MCF 10A (cell line): ENCODE measurements at places on chromosomes 1 and 21.

- no peak for DNase-seq
These were observed 177.1 kb upstream of the EDN2 start for GRCh38 chr1:41661428-41662060.

DNA sequence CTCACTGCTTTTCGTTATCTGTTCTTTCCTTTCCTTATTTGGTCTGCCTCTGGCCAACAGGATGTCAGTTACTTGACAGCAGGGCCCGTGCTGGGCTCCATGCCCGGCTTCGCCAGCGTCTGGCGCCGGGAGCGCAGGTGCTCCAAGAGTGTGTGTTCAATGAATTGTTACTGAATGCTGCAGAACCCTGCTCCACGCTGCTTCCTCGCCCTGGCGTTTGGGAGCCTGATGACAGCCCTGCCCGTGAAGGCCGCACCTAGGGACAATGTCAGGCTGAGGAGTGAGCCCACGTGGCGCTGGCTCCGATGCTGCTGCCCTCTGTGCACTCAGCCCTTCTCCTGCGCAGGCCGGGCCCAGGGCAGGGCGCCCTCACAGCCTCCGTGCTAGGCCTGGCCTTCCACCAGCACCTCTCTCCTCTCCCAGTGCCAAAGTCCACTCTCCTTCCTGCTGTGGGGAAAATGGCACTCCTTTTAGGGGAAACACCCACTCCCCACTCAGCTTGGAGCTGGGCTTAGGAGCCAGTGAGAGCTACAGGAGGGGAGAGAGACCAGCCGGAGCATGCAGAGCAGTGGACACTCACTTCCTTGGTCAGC is 51.4 kb downstream of the ACBD3 start:
- DNase-seq = no peak

DNA sequence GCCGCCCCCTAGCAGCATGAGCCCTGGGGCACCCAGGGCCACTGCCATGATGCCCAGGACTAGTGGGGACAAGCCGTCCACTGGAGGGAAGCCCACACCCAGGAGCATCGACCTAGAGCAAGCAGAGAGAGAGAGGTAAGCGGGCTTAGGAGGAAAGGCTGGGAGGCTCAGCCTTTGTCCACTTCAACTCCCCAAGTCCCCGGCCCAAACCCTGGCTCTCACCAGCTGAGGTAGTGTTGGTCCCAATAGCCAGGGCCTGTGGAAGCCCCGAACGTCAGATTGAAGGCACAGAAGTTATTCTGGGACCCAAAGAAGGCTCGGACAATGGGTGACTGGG is 2.4 kb downstream of the GLMP start:
- DNase-seq = no peak

- no peak for DNase-seq
These were observed 29.7 kb downstream of the OPTC start for GRCh38 chr1:203523667-203524066.

- DNase-seq = no peak
These were observed 52.3 kb downstream of the OPTC start for GRCh38 chr1:203546274-203546673.

GRCh38 chr1:109994654-109995053 is 10.1 kb downstream of the AHCYL1 start:
- DNase-seq = no peak

DNA sequence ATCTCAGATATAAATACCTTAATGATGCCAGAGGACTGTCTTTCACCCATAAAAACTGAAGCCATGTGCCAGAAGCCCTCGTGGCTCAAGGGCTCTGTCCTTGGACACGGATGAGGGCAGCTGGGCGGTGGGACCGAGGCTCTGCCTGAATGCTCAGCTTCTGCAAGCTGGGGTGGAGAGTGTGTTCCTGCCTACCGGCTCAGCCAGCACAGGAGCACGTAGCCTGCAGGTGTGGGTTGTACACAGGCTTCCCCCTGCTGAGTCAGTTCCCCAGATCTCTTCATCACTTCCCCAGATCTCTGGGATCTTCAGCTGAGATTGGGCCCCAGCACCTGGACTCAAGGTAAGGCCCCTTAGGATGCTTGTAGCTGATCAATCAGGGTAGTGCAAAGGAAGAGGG is 15.4 kb downstream of the KCNJ15 start:
- DNase-seq = no peak

GRCh38 chr1:33329600-33330305 is 8.9 kb upstream of the A3GALT2 start:
- DNase-seq = no peak

GRCh38 chr1:183223467-183223866 is 37.4 kb downstream of the LAMC2 start:
- no peak for DNase-seq

GRCh38 chr1:170789063-170789462 is 125.1 kb downstream of the PRRX1 start:
- DNase-seq = no peak

GRCh38 chr21:39620856-39621255 is 8.1 kb downstream of the B3GALT5 start:
- no peak for DNase-seq

DNA sequence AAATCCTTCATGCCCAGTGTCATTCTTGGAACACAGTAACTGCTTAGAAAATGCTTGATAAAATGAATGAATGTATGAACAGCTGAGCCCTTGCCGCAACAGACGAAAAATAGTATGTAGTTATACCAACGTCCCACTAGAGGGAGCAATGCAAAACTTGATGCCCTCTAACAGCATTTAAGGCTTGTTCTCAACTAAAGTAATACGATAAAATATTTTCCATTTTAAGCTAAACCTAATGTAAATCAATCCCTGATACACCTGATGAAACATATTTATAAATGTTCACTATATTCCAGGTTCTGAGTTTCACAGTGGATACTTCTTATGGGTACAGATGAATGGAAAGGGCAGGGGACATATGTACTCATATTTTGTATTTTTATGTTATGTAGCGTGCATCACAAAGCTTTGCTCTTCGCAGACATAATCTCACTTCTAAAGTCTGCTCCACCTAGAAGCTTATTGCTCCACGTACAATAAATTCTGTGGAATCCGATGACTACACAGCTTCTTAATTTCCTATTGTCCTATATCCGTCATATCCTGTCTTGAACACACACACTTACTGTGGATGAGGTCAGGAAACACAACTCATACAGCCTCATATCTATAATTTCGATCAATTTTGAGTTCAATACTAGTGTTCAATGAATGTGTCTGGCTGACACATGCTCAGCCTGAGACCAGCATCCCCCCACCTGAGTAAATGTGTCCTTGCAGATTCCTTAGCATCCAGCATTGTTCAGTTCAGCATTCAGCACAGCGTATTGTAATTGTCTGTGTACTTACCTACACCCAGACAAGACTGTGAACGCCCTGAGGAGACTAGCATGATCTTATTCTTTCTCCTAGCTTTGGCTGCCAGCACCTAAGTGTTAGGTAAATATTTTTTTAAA is 4.4 kb upstream of the UTP25 start:
- DNase-seq = peak; percentile 89

- DNase-seq = no peak
These were observed 30.1 kb downstream of the NFASC start for GRCh38 chr1:204900721-204901120.

DNA sequence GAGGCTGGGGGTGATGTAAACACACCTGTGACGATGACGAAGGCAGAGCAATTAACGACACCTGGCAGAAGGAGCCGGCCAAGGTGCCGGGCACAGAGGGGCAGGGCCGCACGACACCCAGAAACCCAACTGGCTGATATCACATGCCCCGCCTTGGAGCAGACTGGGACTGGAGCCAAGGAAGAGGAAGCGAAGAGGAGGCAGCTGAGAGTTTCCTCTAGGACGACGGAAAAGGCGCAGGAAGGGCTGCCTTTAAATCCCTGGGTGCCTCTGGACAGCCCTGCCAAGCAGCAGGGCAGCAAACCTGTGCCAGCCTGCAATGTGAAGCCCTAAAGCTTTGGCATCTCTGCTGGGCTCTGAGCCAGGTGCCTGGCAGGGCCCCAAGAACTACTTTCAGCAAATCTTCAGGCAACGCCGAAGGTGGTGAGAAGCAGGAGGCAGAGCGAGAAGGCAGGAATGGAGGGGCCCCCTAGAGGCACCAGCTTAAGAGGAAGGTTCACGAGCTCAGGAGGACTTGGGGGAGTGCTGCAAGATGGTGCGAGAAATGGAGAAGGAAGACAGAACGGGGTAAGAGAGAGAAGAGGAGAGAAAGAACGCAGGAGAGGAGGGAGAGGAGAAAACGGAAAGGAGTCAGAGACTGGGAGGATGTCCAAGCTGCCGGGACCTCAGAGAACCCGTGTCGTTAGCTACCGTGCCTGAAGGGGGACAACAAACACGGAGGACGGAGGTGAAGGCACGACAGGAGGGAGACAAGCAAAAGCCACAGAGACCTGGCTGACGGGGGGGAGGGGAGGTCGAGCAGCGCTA is 25.3 kb upstream of the PEF1 start:
- DNase-seq = peak; percentile 97

- peak; percentile 86 for DNase-seq
These were observed 45.5 kb upstream of the ECE1 start for GRCh38 chr1:21335750-21336224.

- no peak for DNase-seq
These were observed 73.7 kb downstream of the PDE4B start for GRCh38 chr1:65866439-65866838.

GRCh38 chr21:15534450-15534886 is 195.3 kb upstream of the USP25 start:
- no peak for DNase-seq

GRCh38 chr1:33228935-33229487 is 27.3 kb upstream of the ZNF362 start:
- DNase-seq = peak; percentile 91

GRCh38 chr1:244012202-244012601 is 38.9 kb upstream of the ZBTB18 start:
- DNase-seq = peak; percentile 89

DNA sequence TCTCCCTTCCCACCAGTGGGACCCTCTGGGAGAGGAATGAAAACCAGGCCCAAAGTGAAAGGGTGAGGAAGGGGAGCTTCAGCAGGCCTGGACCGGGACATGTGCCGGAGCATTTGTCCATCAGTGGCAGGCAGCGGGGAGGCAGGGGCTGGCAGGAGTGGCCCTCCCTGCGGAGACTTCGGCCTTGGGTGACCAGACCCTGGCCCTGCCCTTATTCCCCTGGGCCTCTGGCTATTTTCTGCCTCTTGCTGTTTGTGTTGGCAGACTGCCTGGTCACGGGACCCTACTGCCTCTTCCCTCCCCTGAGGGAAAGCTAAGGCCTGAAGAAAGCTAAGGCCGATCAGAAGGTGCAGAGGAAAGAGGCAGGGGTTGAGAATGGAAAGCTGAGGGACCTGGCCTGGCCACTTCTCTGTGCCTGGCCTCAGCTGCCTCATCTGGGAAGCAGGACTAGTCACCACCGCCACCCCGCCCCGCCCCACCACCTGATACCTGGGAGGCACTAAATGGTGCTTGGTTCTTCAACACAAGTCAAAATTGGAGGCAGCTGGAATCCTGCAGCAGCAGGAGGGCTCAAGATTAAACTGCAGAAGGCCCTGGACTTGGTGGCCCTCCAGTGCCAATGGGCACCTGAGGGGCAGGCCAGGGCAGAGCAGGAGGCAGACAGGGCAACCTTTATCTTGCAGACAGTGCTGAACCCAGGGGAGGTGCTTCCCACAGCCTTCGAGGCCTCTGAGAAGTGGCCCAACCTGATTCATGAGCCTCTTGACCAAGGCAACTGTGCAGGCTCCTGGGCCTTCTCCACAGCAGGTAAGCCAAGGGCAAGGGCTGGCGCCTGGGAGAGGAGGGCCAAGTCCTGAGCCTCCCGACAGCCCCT is 7.9 kb downstream of the TINAGL1 start:
- DNase-seq = peak; percentile 52

DNA sequence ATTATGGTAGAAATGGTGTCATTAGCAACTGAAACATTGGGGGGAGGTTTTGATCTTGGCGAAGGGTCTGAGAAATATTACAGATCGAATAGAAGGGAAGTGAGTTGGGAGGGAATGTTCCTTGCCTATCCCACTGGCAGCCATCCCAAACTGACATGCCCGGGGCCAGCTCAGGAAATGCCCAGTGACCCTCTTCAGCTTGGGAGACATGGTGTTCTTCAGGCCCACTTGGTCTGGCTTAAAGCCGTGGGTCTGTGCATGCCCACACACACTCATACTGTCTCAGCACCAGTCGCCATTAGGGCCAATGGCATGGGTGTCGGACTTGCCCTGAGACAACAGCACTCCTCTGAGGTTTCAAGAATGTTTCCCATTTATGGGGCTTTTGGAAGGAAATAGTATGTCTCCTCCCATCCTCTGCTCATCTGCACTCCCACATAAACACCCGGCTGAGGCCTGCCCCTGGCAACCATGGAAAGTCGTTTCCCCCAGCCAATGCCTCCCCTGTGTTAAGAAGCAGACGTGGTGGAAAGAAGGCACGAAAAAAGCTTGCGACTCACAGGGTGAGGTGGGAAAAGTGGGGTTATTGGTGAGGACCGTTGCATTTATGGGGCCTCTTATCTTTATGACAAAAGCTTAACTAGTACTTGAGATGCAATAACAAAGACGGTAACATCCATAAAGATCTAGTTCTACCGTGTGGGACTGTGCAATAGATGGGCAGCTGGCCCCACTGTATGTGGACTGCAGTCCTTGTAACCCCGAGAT is 2.0 kb downstream of the RNF186 start:
- no peak for DNase-seq

GRCh38 chr21:42041246-42041645 is 29.9 kb upstream of the UMODL1 start:
- DNase-seq = no peak

DNA sequence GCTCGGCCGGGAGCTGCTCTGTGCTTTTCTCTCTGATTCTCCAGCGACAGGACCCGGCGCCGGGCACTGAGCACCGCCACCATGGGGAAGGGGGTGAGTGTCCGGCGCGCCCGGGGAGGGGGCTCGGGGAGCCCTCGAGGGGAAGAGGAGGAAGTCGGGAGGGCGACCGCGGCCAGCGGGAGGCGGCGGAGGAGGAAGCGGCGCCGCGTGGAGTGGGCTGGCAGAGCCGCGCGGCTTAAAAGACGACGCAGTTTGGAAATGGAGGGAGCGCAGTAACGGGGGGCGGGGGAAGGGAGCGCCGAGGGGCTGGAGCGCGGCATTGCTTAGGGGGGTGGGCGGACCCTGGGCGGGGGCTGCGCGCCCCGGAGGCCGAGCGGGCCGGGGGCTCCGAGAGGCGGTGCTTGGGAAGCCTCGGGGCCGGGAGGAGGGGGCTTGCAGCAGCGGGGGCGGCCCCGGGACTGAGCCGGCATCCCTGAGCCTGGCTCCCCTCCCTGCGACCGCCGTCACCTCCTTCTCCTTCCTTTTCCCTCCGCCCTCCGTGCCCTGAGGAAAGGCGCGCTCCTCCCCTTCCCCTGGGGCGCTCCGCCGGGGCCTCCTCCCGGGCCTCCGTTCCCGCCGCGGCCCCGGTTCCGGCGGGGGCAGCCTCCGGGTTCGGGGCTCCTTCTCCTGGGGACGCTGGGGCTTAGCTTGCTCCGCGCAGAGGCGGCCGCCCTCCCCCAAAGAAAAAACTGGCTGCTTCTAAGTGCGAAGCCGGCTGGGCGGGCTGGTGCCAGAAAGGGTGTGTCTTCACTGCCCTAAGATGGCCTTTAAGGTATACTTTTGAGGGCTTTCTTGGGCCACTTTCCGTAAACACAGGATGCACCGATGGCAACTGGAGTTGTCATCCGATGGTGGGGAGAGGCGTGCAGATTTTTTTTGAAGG is 648 bp downstream of the ATP1A1 start:
- peak; percentile 67 for DNase-seq

GRCh38 chr21:26177187-26177586 is 6.6 kb upstream of the APP start:
- DNase-seq = no peak

GRCh38 chr1:151741516-151741915 is 20.2 kb downstream of the RIIAD1 start:
- DNase-seq = no peak

GRCh38 chr1:232385221-232385620 is 244.7 kb downstream of the SIPA1L2 start:
- peak; percentile 88 for DNase-seq
